ENCODE measurements at places on chromosomes 7 and 10.

GRCh38 chr10:62106929-62107519 lies 161.6 kb downstream of the RTKN2 start:
- DNase-seq = no peak

DNA sequence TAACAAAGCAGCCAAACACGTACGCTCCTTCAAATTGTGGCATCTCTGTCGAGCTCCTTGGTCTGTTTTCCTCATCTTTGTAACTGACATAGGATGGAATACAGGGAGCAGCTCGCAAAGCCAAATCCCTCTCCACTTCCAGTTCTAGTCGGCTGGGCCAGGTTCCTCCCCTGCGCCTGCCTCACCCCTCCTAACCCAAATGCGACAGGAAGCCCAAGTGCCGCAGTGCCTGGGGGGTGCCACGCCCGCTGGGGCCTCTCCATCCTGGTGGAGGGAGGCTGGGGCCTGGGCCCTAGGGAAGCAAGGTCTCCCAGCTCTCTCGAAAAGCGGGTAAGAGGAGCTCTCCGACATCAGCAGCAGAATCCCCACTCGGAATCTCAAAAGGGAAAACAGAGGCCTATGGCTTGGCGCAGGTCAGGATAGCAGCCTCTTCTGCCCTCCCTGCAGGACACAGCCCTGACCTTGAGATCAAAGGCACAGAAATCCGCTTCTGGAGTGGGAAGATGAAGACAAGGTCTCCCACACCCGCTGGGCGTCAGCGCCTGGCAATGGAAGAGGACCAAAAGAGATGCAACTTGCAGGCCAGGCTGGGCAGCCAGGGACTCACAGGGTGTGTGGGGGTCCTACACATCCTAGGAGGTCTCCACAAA lies 165.8 kb downstream of the NRF1 start:
- no peak for DNase-seq

GRCh38 chr10:90769946-90770841 lies 87.6 kb downstream of the HTR7 start:
- no peak for DNase-seq

GRCh38 chr7:50355817-50356178 lies 51.3 kb downstream of the IKZF1 start:
- no peak for DNase-seq

Measured in fibroblast of the conjunctiva (primary cell).